CD4-positive, alpha-beta T cell (primary cell): ENCODE measurements at places on chromosomes 3 and 15.
A peak's percentile ranks its signal among the peaks of the same experiment; 100 is the strongest.

DNA sequence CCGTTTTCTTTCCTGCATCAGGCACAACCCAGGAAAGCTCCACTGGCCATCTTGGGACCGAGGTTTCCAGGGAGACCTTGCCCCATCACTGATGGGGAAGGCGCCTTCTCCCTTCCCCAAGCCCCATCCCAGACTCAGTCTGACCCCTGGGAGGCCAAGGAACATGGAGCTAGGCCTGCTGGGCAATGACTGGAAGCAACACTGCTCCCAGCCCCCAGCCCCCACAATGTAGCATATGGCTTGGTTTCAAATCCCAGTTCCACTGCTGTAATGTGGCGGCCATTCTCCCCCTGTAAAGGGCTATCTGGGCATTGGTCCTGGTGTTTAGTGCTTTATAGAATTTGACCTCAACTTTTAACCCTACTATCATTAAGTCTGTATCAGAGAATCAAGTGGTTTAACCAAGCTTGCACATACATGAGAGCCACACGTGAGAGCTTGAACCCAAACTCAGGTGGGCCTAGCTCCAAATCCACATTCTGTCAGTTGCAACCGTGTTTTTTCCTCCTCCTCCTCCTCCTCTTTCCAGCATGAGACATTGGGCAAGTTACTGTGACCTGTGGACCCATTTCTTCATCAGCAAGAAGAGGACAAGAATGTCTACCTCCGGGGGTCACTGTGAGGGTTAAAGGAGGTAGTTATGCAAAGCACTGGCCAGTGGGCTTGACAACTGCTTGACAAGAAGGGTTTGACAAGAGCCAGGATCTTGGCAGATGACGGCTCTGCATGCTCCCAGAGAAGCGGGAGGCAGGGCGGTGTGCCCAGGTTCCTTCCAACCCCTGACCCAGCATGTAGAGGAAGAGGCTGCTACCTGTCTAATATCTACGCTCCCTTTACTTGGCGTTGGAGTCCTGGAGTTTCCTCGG, 37.4 kb downstream of the KLHL25 start:
- DNase-seq, result no peak

DNA sequence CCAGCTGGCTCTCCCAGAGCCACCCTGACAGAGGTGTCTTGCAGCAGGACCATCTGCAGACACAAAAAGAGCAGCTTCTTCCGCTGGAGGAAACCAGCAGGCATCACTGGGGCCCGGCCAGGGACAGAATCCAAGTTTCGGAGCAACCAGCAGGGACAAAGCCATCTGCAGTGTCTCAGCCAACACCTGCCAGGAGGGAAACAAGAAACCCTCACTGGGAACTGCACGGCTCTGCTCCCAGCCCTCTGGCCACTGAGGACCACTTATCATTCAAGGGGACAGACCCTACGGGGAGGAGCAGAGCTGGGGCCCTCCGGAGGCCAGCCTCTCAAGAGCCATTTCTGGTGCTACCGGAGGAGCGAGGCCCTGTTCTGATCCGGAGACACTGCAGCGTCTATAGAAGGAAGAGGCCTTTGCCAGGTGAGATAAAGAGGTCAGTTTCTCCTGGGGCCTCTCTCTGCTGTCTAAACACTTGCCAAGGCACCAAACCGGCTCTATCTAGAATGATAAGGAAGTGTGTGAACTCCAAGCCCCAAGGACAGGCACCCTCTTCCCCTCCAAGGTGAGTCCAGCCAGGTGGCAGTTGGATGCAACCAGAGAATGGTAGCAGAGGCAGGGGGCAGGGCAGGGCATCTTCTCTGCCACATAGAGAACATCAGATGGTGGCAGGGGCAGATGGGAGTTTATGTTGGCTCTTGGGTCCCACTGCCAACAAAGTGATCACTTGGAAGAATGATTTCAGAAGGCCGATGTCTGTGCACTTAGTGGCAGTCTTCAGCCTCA, 89.0 kb downstream of the CHSY1 start:
- no peak for DNase-seq

DNA sequence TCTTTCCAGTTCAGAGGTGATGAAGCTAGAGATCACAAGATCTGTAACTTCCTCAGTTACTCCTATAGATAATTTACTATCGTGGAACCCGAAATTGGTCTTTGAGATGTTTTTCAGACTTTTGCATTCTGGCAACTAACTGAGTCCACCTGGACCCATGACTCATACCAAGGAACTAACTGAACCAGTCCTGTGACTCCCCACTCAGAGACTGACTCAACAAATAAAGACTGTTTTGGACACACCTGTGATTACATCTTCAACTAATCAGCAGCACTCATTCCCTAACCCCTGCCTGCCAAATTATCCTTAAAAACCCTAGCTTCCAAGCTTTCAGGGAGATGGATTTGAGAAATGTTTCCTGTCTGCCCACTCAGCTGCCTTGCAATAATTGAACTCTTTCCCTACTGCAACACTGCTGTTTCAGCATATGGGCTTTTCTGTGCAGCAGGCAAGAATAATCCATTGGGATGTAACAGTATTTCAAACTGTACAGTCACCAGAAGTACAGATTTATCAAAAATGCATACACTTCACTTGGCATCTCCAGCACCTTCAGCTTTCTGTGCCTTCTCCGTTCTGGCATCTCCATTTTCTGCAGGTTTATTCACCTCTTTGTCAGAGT, 57.7 kb downstream of the GATM start:
- no peak for DNase-seq

DNA sequence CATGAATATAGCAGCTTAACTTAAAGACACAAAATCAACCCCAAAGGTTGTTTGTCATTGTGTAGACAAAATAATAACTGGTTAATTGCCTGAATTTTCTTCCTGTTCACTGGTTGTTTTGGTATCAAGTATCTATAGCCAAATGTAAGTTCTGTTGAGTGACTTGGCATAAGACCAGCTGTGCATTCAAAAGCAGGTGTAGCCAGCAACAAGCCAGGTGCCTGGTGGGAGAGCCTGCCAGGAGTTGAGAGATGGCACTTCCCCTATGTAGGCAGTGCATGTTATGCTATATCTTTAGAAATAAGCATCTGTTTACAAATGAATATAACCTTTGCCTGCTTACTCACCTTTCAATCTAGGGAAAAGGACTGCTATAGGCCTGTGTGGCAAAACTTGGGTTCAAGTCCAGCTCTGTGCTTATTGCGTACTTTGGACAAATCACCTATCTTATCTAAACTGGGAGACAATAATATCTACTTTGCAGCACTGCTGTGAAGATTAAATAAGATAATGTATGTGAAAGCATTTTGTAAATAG, 84.9 kb upstream of the TBL1XR1 start:
- no peak for DNase-seq

GRCh38 chr15:25839638-25840156, 23.4 kb downstream of the ATP10A start:
- no peak for DNase-seq

DNA sequence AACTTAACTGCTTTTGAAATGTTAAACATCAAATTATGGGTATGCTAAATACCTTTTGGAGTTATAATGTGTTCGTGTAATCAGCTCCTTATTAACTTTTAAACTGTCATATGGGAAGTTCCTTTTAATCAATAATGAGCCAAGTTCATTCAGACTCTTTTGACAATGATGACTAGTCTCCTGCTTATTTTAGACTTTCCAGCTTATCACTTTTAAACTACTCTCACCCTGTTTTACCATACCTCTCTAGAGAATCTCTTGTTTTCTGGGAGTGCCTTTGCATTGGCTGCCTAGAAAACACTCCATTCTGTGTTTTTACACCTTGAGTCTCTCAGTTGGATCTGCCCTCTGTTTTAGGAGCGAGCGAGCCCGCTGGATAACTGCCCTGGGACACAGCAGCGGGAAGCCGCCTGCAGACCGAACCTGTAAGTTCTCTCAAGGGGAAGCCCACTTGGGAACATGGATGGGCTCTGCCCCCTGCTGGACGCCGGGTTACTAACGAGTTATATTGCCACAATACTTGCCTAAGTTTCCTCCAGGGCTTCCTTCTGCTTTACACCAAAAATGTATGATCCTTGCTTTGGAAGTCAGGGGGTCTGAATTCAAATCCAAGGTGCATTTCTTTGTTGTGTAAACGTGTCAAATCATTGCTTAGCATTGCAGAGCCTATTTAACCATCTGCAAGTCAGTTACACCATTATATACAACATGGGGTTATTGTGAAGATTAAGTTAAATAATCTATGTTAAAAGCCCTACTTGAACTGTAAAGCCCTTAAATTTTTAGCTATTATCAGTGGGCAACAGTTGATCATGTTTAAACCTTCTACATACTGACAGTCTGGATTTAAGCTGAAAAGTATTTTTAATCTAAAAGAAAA, 71.3 kb downstream of the DHX36 start:
- peak; percentile 56 for DNase-seq

DNA sequence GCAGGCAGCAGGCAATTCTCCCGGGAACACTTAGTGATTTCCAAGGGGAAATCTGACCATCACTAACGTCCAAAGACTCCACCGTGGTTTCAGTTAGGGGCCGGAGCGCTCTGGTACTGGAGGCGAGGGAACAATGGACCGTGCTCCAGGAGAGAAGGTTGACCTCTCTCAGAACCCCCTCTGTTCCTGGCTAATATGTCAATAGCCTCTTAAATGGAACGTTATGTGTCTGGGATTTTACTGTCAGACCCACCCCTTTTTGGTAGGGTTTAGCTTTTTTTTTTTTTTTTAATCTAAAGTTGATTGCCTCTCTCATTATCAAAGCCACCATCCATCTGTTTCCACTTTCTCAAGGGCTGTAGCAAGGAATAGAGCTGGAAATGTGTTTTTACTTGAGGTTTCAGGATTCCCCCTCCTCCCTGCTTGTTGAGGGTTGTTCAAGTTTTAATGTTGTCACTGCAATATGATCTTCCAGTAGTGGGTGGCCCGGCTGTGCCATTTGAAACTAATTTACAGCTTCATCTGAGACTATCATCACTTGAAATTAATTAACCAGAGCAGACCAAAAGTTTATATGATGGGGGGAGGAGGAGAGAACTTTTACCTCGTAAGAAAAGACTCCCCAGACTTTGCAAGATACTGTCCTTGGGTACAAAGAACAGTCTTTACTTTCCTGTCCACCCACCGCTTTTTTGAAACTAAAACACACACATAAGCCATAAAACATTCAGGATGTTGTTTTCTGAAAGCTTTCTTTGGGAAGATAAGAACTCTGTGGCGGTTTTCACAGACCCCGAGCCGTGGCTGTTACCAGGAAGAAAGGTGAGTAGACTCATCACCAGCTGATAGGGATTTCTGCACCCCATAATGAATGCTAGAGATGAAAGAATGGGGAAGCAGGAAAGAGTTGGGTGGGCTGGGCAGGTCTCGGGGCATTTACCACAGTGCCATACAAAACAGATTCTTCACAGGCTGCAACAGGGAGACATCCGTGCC, 187.8 kb downstream of the UACA start:
- DNase-seq, result no peak

- DNase-seq, result no peak
These were observed 3.3 kb upstream of the VILL start for GRCh38 chr3:37987315-37987697.

GRCh38 chr3:58899953-58900298, 149.9 kb downstream of the CFAP20DC start:
- DNase-seq, result no peak

DNA sequence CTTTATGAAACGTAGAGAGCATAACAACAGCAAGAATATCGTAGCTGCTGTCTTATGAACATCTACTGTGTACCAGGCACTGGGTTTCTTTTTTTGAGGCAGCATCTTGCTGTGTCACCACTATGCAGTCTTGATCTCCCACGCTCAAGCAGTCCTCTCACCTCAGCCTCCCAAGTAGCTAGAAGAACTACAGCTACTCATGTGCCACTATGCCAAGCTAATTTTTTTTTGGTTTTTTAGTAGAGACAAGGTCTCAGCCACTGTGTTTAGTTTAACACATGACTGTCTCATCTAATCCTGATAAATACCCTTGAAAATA, 129.9 kb downstream of the VGLL4 start:
- no peak for DNase-seq

- DNase-seq, result no peak
These were observed 402.6 kb downstream of the NLGN1 start for GRCh38 chr3:173800154-173800553.

GRCh38 chr15:93438310-93438709, 349.3 kb upstream of the RGMA start:
- no peak for DNase-seq

GRCh38 chr15:77816983-77817382, 184.3 kb upstream of the LINGO1 start:
- DNase-seq, result no peak

- no peak for DNase-seq
These were observed 2.7 kb downstream of the PPP1R14D start for GRCh38 chr15:40825661-40826422.

- no peak for DNase-seq
These were observed 170.2 kb upstream of the IL12A start for GRCh38 chr3:159818399-159818798.

- DNase-seq, result no peak
These were observed 51.6 kb downstream of the TP53BP1 start for GRCh38 chr15:43441316-43441715.

DNA sequence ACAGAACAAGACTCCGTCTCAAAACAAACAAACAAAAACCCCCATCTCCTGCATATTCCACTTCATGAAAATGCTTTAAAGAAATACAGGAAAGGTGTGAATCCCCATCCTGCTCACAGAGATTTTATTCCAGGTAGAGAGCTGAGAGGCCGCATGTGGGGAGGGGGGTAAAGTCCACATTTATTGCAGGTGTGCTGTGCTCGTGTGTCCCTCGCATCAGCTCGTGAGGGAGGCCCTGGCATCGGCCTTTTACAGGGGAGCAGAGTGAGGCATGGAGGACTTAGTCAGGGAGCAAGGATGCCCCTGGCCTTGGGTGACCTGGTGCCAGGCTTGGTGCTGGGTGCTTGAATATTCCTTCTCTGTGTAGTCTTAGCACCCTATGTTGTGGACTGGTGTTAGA, 413.5 kb upstream of the C2CD4B start:
- no peak for DNase-seq

GRCh38 chr15:73303636-73304035, 65.1 kb downstream of the HCN4 start:
- no peak for DNase-seq

DNA sequence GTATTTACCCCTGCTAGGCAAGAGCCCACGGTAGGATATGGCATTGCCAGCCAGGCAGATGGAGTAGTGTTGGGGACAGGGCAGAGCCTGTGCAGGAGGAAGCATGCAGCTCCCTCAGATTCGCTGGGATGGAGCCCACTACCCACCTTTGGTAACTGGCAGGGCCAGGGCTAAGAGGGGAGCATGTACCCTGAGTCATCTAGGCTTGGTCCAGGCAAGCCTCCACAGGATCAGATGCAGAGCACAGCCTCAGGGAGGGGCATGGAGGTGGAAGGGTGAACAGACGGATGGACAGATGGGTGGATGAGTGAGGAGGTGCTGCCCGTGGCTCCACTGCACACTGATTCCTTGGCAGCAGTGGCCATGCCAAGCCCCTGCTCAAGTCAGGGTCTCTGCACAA, 33.0 kb downstream of the IL20RB start:
- no peak for DNase-seq

DNA sequence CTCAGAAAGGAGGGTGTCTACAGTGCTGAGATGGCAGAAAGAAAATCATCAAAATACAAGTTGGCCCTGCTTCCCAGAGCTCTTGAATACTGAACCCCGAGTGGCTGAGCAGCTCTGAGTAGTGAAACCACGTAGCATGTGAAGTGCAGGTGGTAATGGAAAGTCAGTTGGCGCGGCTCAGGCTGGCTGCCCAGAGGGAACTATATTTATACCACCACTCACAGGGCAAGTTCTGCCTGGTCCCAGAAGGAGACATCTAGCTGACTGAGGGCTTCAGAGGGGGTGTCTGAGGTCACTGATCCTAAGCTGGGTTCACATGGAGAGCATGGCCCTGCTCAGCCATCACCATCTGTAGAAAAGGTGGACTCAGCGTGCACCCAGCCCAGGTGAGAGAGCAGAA, 129.6 kb upstream of the AGBL1 start:
- no peak for DNase-seq

- DNase-seq, result no peak
These were observed 7.2 kb downstream of the GNL3 start for GRCh38 chr3:52693071-52693470.
